Suppressor macrophage treated with lipopolysaccharide for 4 hours (primary cell): ENCODE measurements at places on chromosomes 1 and 21.

- peak; percentile 81 for DNase-seq
These were observed 722 bp upstream of the TUT4 start for GRCh38 chr1:52553362-52554266.

DNA sequence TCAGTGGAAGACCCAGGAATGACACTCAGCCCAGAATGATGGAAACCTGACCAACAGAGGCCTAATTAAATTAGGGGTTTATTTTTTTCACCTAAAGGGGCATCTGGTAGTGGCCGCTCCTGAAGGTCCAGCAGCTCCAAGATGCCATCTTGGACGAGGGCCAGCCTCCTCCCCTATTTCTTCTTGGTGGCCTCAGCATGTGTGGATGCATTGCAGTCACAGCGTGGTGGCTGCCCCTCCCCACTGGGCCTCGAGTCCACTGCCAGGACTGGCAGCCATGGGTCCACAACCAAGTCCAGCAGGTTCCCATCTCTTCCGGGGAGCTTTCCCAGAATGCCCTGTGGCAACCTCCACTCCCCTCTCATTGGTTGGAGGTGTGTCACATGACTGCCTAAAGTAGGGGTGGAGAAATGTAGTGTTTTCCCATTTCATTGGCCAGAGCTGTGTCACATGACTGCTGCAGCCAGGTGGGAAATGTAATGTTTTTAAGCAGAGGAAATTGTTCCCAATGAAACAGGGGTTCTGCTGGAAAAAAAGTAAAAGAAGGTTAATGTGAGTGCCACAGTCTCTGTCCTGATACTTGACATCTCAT, 628.2 kb downstream of the PTPRU start:
- no peak for DNase-seq

DNA sequence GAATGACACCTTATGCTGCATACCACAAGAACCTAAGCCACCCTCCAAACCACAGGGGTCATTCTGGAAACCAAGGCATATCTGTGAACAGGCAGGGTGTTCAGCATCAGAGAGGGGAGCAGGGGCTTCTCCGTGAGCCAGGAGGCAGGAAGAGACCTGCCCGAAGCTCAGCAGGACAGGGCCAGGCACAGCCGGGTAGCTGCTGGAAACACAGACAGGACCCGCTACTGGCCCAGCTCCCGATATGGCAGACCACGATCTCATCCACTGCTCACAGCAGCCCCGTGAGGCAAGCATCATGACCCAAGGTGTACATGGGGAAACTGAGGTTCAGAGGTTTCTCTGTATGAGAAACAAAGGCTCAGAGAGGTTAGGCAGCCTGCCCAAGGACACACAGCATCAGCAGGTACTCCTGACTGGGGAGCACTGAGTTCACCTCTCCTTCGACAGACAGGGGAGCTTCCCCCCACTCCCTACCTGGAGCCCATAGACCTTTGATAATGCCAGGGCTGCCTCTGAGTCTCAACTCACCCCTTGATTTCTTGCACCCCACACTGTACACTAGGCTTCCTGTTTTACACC, 317.7 kb downstream of the MATN1 start:
- no peak for DNase-seq

GRCh38 chr1:234369784-234370183, 3.5 kb upstream of the COA6 start:
- peak; percentile 34 for DNase-seq

GRCh38 chr1:58469016-58469415, 77.5 kb downstream of the OMA1 start:
- DNase-seq, result no peak

DNA sequence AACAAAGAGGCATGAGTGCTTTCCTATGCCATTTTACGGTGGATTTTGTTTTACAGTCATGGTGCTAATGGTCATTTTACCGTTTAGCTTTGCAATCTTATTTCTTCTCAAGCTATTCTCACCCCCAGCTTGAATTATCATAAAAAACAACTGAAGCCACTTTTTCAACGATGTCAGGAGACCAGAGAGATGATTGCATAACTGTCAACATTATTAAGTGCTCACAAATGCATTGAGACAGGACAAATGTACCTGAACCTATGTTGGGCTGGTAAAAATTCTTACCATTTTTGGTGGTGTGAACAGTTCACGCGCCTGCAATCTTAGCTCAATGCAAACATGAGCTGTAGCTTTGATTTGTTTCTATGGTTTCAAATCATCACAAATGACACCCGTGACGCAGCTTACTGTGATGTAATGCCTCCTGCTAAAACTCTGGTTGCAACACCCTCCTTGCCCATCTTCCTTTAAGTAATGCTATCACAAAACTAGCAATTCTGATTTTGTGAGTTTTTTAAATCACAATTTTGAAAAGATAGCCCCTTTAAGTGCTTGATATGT, 104.4 kb downstream of the UCHL5 start:
- peak; percentile 77 for DNase-seq

DNA sequence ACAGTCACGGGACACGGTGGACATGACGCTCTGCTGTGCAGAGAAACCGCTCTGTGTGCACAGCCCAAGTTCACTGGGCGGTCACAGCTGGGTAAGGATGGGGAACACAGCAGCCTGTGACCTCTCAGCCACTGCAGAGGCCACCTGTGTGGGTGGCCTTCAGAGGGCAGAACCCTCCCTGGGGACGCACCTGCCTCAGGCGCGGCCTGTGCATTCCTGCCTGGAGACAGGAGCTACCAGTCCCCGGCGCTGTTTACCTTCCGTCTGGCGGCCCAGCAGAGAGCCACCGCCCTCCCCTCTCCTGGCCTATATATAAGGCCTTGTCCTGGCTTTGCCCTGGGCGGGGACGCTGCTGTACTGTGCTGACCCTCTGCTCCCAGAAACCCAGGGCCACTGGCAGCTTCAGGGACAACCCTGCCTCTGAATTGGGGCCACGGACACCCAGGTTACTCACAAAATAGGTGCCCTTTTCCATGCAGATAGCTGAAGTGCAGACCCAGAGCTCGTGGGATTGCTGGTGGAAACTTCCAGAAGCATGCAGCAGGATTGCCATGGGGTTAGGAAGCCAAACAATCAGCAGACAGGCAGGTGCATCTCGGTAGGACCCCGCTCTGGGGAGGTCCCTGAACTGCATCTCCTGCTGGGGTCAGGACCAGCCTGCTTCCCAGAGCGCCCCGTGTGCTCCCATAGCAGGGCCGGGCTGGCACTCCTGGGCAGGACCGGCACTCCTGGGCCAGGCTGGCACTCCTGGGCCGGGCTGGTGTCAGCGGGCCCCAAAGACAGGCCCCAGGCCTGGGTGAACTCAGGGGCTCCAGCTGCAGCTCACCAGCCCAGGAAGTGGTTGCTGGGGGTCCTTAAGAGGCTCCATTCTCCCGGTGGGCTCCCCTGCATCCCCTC, 83.6 kb downstream of the SIK1 start:
- DNase-seq, result no peak

DNA sequence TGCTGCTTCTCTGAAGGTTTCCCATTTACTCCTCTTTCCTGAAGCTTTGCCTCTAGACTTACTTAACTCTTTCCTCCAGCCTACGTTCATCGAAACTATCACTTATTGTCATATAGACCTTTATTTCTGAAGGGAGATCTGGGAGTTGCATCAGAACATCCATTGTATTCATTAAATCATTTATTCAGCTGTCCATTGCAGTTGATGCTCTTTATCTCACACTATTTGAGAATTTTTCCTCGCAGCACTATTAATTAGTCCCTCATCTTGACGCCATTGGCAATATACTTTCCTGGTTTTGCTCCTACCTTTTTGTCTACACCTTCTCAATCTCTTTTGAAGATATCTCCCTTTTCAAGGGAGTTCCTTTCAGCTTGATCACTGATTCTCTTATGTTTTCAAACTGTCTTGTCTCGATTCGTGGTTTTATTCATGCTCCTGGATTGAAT, 757 bp upstream of the LRIF1 start:
- no peak for DNase-seq

GRCh38 chr1:234593771-234594504, 16.0 kb downstream of the IRF2BP2 start:
- no peak for DNase-seq

- DNase-seq, result no peak
These were observed 71.8 kb downstream of the SPAG17 start for GRCh38 chr1:118113261-118113660.

DNA sequence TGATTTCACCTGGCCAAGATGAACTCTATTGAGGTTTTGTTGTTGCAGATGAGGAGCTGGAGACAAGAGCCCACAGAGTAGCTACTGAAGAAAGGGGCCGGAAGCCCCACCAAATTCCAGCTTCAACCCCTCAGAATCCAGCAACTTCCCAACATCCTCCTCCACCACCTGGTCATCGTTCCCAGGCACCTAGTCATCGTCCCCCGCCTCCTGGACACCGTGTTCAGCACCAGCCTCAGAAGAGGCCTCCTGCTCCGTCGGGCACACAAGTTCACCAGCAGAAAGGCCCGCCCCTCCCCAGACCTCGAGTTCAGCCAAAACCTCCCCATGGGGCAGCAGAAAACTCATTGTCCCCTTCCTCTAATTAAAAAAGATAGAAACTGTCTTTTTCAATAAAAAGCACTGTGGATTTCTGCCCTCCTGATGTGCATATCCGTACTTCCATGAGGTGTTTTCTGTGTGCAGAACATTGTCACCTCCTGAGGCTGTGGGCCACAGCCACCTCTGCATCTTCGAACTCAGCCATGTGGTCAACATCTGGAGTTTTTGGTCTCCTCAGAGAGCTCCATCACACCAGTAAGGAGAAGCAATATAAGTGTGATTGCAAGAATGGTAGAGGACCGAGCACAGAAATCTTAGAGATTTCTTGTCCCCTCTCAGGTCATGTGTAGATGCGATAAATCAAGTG, 14.3 kb downstream of the CD2 start:
- no peak for DNase-seq

- no peak for DNase-seq
These were observed 16.4 kb upstream of the RASSF5 start for GRCh38 chr1:206490771-206491405.

DNA sequence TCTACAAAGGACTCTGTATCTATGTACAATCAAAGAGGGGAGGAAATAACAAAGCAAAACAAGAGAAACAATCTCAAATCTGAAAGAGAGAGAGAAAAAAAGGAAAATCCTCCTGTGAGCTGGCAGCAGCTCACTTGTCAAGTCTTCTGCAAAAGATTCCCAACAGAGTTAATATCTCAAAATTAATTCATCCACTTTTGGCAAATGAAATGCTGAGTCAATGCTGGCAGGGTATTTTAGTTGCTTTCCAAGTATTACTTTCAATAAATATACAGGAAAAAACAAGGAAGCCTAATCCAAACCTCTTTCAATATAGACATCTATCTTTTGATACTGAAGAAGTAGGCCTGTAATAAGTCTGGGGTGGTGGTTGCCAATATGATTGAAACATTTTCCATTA, 613.9 kb upstream of the NEGR1 start:
- no peak for DNase-seq

DNA sequence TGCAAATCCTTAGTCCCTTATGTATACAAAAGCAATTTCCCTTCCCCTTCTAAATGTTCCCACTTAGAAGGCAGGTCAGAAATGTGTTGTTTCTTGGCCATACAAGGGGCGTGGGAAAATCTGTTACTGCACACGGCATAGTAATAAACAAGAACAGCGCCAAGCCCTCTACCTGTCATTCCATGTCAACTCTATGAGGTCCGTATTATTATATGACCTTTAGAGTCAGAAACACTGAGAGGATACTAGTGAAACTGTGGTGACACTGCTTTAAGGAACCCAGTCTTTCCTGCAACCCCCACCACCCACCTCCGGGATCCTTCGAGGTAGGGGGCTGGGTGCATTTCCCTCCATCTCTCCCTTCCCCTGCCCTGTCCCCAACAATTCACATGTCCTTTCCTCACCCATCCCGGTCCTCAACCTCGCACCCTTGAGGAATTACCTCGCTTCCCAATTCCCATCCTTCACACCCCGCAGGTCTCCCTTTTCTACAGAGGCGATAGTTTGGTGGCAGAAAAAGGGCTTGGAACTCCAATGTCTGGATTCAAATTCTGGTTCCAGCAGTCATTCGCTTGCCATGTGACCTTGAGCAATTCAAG, 647 bp downstream of the SDHB start:
- DNase-seq, result peak; percentile 21

DNA sequence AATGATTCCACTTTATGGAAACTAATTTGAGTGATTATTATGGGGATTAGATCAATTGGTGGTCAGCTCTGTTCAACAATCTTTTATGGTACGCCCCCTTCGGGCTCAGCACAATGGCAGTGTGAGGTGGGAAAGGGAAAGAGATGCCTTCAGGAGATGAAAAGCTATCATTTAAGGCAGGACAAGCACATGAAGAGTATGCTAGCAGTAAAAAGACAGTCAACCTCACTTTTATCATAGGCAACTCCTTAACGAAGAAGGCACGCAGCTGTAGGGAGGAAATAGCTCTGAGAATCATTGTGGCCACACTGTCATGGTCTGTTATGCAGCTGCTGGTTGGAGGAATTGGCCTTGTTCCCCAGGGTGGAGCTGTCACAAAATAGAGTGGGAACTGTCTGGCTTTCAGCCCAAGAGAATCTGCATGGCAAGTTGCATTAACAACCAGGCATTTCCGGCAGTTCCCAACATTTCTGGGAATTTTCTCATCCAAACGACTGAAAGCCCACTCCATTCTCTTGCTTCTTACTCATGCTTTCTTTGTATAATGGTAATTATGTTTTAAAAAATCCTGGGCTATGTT, 54.4 kb upstream of the BCL10 start:
- DNase-seq, result no peak

- DNase-seq, result no peak
These were observed 566.1 kb downstream of the AMY1C start for GRCh38 chr1:104315823-104316222.
